Activated CD4-positive, alpha-beta T cell treated with anti-CD3 and anti-CD28 coated beads, Interleukin-2, amount 50 U/mL, for 16 hours (primary cell): ENCODE measurements at places on chromosomes 12 and 14.

- no peak for DNase-seq
Measured at GRCh38 chr14:67986131-67986841, 166.7 kb downstream of the RAD51B start.

- no peak for DNase-seq
Measured at GRCh38 chr14:98633380-98633779, 638.6 kb downstream of the BCL11B start.

DNA sequence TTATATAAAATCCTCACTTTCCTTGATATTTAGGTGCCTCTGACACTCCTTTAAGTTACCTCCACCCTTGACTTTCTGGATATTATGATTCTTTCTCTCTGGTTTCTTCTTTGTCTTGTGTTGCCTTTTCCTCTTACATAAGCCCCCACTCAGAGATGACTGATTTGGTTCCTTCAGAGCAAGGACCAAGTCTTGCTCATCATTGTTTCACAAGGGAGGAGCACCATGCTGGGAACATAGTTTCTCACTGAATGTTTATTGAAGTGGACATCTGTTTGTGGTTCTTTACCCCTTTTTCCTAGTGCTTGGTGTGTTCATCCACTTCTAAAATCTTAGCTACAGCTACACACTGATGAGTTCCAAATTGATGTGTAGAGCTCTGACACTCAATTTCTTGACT, 161.3 kb upstream of the PTPRQ start:
- no peak for DNase-seq

- no peak for DNase-seq
Measured at GRCh38 chr12:53090554-53090953, 6.9 kb upstream of the IGFBP6 start.

GRCh38 chr14:90576581-90576980, 179.8 kb downstream of the CALM1 start:
- DNase-seq = no peak

DNA sequence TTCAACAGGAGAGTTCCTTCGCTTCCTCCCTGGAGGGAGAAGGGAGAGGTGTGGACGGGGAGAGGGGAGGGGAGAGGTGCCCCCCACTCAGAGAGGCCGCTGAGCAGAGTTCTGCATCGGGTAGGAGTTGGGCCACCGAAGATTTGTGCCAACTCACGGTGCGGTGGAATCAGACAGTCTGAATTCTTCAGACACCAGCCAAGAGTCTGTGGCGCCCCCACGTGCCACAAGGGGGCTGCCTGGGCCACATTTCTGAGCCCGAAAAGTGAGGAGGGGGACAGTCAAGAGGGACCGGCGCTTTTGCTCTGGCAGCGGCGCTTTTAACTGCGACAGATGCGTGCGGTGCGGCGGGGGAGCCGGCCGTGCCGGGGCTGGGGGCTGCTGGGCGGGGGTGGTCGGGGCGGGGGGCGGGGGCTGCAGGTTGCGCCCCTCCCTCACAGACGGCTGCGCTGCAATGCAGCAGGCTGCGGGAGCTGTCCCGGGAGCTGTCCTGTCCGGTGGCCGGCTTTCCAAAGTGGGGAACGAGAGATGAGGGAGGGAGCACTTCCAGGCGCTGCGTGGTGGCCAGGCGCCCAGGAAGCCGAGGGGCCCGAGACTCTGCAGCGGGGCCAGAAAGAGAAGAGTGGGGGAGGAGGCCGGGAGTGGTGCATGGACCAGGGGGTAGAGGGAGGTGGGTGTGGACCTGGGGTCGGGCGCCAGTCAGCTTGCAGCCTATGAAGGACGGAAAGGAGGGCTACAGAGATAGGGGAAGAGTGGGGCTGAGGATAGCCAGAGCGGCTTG, 975 bp upstream of the RTL1 start:
- DNase-seq = no peak

GRCh38 chr14:64673316-64673715, 30.9 kb upstream of the PLEKHG3 start:
- no peak for DNase-seq

GRCh38 chr12:27431185-27431584, 15.4 kb upstream of the SMCO2 start:
- DNase-seq = peak; percentile 41

DNA sequence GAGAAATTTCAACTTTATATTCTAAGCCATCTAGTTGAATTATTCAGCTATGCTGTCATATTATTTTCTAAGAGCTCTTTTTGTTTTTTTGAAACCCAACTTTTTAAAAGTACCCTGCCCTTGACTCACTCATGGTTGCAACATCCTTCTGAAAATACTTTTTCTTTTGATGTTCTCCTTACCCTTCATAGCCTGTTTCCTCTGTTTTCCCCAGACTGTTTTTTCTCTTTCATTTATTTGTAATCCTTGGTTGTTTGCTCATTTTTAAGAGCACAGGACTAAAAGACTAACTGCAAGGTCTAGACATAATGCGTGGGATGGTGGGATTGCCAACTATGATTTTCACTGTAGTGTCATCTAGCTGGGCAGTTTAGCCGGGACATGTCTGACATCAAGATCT, 21.2 kb upstream of the CDKL1 start:
- DNase-seq = no peak

DNA sequence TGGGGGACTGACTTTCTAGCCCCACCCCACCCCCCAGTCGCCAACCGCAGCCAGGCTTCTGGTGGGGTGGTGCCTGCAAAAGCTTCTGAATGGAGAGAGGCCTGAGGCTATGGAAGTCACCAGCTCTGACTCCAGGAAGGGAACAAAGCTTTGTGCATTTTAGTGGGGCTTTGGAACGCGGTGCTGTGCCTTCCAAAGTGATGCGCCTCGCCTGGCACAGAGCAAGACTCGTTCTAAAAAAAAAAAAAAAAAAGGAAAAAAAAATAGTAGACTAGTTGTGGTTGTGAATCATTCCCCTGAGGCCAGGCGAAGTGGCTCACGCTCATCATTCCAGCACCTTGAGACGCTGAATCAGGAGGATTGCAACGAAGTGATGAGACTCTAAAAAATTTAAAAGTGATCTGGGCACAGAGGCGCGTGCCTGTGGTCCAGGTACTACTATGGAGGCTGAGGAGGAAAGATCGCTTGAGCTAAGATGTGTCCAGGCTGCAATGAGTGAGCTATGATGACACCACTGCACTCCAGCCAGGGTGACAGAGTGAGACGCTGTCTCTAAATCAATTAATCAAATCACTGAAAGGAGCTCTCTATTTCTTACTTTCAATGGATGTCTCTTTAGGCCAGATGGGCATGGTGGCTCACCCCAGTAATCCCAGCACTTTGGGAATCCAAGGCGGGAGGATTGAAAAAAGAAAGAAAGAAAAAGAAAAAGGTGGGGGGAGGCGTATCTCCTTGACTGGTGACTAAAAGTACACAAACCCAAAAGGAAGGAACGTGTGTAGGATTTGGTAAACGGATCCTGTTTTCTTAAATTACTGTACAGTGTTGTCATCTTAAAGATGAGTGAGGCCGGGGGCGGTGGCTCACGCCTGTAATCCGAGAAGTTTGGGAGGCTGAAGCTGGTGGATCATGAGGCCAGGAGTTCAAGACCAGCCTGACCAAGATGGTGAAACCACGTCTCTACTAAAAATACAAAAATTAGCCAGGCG, 259.6 kb upstream of the ALG10B start:
- DNase-seq = no peak

- peak; percentile 5 for DNase-seq
Measured at GRCh38 chr12:1688086-1688710, 2.7 kb upstream of the ADIPOR2 start.

GRCh38 chr14:29895591-29896083, 32.0 kb downstream of the PRKD1 start:
- DNase-seq = no peak

- no peak for DNase-seq
Measured at GRCh38 chr14:60174352-60175254, 9.4 kb upstream of the DHRS7 start.

DNA sequence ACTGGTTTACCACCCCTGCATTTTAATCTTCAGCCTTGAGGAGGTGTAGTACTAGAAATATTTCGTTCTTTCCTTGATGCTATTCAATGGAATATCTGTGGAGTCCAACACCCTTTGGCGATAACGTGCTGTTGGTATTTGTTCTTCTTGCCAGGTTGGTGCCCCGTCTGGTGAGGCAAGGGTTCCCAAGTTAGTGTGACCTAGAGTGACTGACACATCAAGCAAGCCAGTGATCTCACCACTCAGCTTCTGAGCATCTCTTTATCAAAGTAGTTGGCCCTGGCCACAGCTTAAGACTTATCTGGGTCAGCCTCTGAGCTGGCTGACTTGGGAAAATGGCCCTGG, 60.2 kb downstream of the PLXNC1 start:
- peak; percentile 68 for DNase-seq

- DNase-seq = no peak
Measured at GRCh38 chr12:64950711-64951298, 126.4 kb downstream of the TBC1D30 start.

DNA sequence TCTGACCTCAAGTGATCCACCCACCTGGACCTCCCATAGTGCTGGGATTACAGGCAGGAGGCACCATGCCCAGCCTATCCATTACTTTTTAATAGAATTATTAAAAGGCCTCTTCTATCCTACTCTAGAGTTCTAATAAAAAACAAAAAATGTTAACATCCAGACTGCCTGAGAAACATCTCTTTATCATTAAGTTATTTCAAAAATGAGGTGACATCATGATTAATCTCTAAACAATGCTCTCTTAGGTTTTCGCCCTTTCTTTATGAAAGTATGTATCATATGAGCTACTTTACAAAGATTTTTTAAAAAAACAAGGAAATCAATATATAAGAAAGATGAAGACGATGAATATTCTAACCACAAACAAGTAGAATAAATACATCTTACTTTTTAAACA, 52.6 kb downstream of the FGD6 start:
- no peak for DNase-seq

GRCh38 chr14:104554608-104555429, 24.7 kb upstream of the C14orf180 start:
- DNase-seq = no peak

GRCh38 chr12:118058881-118059280, 2.1 kb downstream of the WSB2 start:
- DNase-seq = no peak

GRCh38 chr12:21773806-21774205, 700 bp downstream of the KCNJ8 start:
- no peak for DNase-seq

DNA sequence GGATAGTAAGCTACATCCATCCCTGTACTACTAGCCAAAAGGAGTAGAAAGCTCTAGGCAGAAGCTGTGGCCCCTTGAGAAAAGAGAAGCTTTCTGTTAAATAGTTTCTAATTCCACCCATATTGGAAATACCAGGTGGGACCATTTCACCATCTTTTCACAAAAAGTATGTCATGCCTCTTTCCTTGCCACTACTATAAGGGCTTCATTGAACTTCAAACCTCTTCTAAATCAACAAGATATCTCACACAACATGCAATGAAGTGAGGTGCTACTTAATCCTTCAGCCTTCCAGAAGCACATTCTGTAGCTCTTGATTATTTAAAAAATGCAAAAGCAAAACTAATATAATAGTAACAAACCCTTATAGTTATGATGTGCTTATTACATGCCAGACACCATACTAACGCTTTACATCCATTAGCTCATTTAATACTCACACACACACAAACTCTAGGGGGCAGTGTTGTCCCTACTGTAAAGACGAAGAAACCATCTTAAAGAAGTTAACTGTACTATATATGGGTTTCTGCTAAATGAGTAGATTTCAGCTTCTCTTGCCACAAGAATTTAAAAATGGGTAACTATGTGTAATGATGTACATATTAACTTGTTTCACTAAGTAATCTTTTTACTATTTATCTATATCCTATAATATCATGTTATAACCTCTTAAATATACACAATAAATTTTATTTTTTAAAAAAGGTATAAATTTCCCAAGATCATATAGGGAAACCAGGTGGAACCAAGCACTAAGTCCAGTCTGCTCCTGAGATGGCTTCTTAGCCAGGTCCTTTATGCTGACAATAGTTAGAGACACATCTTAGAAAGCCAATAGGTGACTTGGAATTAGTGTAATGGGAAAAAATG, 124.4 kb downstream of the RPS29 start:
- peak; percentile 73 for DNase-seq

DNA sequence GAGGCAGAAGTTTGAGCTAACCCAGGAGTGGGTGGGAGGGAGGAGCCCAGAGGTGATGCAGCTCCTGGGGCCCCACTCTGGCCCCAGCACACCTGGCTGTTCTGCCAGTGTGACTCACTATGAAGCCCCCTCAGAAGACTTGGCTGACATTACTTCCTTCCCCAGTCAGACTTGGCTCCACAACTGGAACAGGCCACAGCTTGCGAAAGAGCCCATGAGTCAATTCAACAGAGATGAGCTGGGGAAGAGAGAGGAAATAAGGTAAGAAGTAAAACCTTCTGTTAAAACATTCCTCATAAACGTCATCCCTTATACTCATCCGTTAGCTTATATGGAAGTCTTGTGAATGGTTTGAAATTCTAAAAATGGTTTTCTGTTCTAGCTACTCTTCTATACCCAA, 245.9 kb downstream of the ADAMTS20 start:
- no peak for DNase-seq

- DNase-seq = no peak
Measured at GRCh38 chr12:96015672-96016071, 19.5 kb upstream of the HAL start.

DNA sequence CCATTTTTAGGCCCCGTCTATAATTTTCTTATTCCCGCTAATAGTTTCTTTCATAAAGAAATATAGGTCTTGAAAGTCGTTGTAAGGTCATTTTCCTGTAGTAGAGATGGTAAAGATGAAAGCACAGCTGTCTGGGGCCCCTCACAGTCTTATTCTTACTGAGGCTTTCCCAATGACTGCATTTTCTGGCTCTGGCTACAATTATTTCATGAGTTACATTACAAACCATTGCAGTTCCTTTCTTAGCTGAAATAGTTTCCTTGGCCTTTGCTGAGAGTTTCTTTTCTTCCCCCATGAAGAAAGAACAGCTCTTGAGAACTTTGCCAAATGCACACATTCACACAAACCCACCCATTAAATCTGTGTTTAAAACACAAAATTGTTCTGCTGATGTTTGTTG, 113.0 kb downstream of the DYRK2 start:
- DNase-seq = no peak

- peak; percentile 67 for DNase-seq
Measured at GRCh38 chr14:92726135-92726932, 22.1 kb downstream of the LGMN start.

DNA sequence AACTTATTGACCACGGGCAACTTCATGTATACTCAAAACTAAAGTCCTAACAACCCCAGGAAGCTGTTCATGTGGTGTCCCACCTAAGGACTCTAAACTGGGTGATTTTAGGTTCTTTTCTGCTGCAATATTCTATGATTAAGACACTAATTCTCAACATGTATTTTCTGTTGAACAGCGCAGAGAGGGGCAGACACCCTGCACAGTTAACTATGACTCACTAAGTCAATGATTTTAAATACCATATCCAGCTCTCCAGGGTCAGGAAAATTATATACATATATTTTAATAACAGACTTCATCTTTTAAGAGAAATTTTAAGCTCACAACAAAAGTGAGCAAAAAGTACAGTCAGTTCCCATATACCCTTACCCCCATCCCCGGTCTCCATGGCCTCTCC, 85.0 kb downstream of the FOXN3 start:
- DNase-seq = no peak

- DNase-seq = no peak
Measured at GRCh38 chr12:27077586-27077985, 4.8 kb downstream of the C12orf71 start.

- DNase-seq = no peak
Measured at GRCh38 chr12:75507086-75507485, 4.3 kb downstream of the KRR1 start.

- no peak for DNase-seq
Measured at GRCh38 chr12:72074065-72074464, 135.4 kb downstream of the TPH2 start.
